ENCODE measurements at places on chromosomes 6 and 20.

DNA sequence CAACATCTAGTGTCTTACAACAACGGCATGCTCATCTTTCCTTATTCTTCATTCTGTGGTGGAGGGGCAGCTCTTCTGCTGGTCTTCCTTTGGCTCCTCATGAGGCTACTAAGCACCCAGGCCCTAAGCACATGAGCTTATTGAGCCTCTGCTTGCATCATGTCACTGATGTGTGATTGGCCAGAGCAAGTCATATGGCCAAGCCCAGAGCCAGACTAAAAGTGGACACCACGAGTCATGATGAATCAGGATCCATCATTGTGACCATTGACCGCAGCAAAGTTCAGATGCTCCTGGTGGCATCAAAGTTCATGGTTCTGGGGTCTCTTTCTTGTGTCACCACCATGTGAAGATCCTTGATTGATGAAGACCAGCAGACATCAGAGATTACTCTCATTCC, 192.0 kb upstream of the FOXA2 start:
- DNase-seq = no peak

GRCh38 chr6:170366248-170366960, 59.8 kb downstream of the FAM120B start:
- no peak for DNase-seq

DNA sequence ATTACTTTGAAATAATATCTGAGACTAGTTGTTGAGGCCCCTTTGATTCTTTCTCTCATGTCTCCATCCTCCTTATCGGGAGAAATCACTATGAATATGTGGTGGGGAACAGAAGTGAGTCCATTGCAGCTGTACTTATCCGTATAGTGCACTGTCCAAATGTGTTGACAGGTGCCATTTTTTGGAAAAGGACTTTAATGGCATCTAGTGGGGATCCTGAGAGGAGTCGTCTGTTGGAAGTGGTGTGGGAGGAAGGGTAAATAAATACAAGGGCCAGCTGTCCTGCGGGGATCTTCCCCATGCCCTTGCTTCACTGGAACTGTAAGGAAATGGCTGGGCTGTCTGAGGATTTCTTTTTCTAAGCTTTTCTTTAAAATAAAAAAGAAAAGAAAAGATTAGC, 19.4 kb downstream of the TPX2 start:
- DNase-seq = no peak

DNA sequence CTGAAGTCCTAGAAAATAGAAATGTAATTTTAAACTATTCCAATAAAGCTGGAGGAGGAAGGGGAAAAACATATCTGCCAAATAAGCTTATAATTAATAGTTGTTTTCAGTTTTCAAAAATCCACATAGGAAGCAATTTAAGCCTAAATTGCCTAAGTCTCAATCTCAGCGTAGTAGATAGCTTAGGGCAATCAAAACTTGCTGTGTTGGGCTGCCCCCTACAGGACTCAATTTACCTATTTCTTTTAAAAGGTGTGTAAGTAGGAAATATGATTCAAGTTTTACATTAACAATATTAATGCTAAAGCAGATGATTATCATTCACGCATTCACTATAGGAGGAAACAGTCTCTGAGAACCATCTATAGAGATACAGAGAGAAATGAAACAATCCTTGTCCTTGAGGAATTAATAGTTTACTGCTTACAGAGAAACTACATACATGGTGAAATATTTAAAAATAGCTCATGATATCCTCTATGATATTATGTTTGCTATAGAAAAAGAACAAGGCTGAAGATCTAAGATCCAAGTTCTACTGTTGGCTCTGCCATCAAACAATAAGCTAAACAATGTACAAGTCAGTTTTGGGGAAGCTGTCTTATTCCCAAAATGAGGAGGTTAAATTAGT, 102.1 kb downstream of the ATG5 start:
- DNase-seq = peak; percentile 36

- no peak for DNase-seq
Measured at GRCh38 chr20:48678421-48678820, 149.4 kb downstream of the PREX1 start.

- no peak for DNase-seq
Measured at GRCh38 chr6:45049188-45049843, 278.8 kb upstream of the RUNX2 start.

DNA sequence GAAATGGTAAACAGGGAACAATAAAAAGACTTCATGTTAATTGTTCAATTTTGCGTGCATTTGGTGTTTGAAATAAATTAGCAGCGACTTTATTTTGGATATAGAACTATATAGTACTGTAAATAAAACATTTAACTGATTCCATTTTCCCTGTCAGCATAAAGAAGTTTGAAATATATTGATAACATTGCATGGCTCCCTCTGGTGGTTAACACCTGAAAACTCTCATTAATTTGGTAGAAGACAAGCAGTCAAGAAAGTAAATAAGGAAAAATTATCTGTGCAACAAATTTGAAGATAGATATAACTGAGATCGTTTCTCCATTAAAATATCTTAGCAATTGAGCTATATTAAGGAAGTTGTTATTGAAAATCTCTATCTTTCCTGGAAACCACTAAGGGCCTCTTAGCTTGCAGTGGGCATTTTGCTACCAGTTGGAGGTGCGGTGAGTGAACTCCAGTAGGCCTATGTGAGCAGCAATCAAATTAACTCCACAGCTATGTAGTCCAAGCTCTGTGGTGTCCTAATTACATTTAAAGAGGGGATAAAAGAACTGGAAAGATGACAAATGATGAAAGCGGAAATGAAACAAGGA, 435.7 kb upstream of the FKBP1C start:
- no peak for DNase-seq

DNA sequence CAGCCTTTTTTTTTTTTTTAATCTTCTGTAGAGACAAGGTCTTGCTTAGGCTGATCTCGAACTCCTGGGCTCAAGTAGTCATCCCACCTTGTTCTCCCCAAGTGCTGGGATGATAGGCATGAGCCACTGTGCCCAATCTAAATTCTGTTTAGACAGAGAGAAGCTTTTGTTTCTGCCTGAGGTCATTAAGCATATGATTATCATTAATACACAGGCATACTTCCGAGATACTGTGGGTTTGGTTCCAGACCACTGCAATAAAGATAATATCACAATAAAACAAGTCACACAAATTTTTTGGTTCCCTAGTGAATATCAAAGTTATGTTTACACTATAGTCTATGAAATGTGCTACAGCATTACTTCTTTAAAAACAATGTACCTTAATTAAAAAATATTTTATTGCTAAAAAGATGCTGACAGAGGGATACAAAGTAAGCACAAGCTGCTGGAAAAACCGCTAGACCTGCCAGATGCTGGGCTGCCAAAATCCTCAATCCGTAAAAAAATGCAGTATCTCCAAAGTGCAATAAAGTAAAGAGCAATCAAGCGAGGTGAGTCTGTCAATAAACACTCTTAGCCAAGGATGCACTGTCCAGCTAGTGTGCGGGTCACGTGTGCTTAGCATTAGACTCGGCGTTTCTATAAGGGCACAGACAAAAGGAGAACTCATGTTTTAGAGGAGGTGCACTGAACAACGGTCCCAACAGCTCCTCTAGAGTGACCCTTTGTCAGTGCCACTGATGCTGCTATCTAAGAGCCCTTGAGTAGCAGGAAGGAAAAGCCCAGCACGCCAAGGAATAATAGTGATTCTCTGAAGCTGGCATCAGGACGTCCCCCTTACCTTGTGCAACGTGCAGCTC, 16.1 kb downstream of the TXNDC5 start:
- DNase-seq = no peak

- no peak for DNase-seq
Measured at GRCh38 chr20:35611482-35611881, 4.1 kb upstream of the SPAG4 start.

- no peak for DNase-seq
Measured at GRCh38 chr6:117169781-117170281, 95.5 kb upstream of the VGLL2 start.

DNA sequence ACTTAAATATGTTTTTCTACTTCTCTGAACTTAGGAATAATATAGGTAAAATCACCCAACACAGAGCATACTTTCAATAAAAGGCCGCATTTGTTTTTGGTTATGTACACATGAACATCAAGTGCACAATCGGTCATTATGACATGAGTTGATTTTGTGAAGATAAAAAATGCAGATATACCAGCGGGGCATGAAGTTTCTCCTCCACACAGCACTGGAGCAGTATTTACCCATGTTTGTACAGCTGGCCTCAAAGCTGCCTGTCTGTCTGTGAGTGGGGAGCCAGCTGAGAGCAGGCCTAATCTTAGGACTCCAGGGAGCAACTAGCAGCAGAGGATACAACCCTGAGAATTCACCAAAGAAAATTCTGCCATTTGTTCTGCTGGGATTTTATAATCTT, 206.5 kb downstream of the TPBG start:
- DNase-seq = no peak

DNA sequence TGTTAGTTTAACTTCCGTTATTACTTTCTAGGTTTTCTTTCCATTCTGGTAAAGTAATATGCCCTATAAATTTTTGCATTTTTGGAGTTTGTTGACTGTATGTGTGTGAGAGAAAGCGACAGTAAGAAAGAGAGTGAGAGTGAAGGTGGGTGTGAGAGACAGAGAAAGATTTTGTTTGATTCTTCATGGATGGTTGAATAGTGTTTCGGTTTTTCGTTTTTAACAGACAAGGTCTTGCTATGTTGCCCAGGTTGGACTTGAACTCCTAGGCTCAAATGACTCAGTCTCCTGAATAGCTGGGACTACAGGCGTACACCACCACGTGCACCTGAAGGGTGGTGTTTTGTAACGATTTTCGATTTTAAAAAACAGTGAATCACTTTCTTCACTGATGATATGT, 329.1 kb upstream of the RUNX2 start:
- no peak for DNase-seq

DNA sequence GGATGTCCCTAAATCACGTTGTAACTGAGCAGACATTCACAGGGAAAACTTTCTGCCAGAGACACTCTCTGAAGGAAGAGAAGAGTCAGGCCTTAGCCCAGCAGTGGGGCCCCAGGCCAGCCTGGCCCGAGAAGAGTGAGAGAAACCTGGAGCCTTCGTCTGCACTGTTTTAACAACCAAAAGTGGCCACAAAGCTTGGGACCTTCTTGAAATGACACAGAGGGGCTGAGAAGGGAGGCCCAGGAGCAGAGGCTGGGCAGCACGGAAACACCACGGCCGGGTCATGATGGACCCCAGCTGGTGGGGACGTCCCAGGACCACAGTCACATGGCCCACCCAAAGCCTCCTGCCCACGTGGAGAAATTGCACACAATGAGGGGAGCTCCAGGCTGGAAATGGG, 126.8 kb upstream of the THBS2 start:
- DNase-seq = no peak

DNA sequence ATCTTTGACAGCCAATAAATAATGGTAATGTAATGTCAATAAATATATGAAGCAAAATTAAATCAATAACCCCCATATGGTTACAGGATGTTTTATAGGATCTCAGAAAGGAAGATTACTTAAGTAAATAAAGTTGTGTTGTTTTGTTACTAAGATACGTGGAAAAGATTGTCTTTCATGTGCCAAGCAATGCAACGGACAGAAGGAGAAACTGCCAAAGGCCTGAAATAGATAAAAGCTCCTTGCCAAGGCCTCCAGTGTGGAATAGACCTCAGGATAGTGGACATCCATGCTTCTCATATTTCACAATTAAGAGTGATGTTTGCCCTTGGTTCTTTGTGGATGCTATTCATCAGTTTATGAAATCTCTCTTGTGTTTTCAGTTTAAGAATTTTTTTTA, 16.4 kb upstream of the FNDC1 start:
- DNase-seq = no peak

DNA sequence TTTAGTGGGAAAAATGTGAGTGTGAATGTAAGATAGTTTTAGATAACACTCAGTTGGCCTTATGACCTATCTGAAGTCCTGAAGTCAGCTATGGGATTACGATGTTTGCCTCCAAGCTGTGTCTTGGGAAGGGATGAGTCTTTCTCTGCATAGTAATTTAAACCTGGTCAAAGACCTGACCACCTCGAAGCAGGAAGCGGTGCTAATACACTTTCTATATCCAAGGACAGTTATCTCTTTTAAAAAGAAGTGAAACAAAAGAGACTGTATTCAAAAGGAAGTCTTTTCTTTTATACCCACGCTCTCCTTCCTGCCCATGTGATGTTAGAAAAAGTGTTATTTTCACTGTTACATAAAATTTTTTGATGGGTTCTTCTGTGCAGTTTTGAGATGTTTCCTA, 94.9 kb downstream of the JARID2 start:
- DNase-seq = no peak

GRCh38 chr20:53839423-53840176, 230.8 kb downstream of the BCAS1 start:
- peak; percentile 26 for DNase-seq

GRCh38 chr6:98295515-98296175, 538.7 kb upstream of the POU3F2 start:
- no peak for DNase-seq

DNA sequence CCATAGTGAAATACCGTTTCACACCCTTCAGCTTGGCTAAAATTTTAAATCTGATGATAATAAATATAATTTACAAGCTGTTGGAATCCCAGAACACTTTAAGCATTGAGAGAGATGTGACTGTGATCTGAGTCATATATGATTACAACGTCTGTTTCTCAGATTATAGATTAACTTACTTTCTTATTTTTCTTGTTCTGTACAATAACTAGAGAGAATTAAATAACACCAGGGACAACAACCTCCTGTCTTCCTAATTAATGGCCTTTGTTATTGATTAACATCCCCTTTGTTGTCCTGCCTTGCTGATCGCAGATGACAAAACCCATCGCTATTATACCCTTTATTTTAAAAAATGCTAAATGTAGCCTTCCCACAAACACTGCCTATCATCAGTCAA, 87.8 kb upstream of the EZR start:
- DNase-seq = no peak

DNA sequence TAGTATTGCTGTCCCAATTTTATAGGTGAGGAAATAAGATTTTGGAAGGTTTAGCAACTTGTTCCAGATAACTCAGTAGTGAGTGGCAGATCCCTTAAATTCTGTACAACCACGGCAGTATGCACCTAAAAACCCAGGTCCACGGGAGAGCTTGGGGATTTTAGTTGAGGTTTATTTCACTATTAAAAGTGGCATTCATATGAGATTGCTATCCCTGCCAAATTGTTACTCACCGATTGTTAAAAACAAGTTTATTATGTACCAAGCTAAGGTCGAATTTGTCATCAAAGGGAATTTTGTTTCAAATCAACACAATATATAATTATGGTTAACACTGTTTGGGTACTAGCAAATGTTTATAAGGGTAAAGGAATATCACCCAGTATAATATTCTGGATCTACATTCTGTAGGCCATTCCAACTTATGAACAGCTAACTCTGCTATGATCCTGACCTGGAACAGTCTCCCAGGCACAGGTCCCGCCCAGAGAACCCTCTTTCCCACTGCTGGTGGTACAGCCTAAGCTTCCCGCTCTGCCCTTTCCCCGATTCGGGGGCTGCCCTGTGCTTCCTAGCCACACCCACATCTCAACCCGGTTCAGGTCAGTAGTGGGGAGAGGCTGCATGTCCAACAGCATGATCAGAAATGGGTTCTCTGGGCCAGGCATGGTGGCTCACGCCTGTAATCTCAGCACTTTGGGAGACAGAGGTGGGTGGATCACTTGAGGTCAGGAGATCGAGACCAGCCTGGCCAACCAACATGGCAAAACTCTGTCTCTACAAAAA, 24.9 kb downstream of the GPLD1 start:
- DNase-seq = no peak
